ENCODE measurements at places on chromosomes 2 and 18. TPM values are rescaled to one million over a fixed set of nuclear protein-coding genes. Genes with fewer than 3 reads are reported as not detected.

GRCh38 chr2:30421026-30421603 lies 25.9 kb upstream of the LCLAT1 start:
- DNase-seq: peak; percentile 40

DNA sequence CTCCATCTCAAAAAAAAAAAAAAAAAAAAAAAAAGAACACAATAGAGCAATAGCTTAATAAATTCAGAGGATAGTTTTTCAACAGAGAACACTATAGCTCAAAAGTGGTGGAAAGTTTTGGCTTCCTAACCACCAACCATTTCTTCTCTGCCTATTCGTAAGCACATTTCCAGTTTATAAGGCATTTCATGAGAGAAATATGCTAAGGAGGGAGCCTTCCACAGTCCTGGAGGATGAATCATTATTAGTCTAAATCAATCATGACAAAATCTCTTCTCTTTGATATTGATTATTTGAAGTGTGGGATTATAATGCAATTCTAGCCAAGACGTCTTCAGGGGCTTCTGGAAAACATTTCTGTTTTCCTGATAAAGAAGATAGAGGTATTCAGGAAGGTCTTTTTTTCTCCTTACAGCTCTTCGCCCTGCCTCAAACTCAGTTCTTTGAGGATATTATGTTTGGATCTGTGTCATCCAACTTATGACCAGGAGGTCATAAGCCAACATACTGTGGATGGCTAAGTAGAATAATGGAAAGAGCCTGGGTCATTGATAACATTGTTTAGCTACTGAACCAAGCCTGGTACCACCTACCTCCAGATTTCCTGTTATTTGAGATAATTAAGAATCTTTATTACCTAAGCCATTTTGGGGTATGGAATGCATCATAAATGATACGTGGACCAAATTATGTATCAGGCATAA lies 207.3 kb downstream of the TRIB2 start:
- peak; percentile 86 for DNase-seq

- no peak for DNase-seq
These were observed 9.4 kb upstream of the NEURL3 start for GRCh38 chr2:96514521-96514920.

GRCh38 chr2:178282075-178282815 lies 87.9 kb downstream of the OSBPL6 start:
- peak; percentile 81 for DNase-seq

DNA sequence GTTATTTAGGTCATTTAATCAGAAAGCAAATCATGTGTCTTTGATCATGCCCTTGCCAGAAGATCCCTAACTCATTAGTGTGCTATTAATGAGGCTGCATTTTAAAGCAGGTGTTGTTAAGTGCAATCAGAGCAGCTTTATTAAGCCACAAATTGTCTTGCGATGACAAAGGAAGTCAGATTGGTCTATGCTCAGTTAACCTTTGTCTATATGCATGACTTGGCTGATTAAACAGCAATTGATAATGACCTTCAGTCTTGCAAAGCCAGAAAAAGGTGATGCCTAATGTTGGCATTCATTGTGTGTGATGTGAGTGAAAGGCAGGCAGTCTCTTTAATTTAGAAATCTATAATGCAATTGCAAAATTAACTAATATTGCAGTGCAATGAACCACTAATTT lies 166.9 kb downstream of the RND3 start:
- no peak for DNase-seq

- DNase-seq: no peak
These were observed 249.1 kb upstream of the RBMS1 start for GRCh38 chr2:160742667-160743066.

GRCh38 chr2:60148716-60149115 lies 404.7 kb downstream of the BCL11A start:
- no peak for DNase-seq

- DNase-seq: no peak
These were observed 14.2 kb downstream of the SPEG start for GRCh38 chr2:219448776-219449341.

DNA sequence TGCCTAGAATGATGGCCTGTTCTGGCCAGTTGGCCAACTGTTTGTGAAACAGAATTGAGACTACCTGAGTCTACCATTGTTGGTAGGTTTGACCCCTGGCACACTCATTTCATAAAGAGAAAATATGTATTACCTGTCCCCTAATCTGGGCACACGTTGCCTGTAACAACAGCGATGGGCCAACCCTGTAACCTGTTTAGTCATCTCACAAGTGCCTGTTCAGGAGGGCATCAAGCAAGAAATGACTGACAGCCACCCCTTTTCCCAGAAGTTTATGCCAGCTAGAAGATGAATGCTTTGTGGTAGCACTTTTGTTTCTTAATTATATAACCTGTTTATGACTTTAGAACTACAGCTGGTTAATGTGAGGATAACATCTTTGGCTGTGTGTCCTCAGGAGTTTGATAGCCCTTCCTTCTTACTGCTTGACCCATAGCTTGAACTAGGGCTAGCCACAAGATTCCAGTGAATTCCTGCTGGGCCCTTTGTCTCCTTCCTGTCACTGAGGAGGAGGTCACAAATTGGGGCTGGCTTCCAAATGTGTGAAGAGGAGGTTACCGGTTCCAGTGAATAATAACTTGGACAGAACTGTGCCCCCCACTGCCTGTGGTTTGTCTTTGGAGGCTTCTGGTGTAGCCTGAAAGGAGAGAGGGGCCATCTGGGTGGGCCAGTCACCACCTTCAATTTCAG lies 273.9 kb upstream of the EPAS1 start:
- no peak for DNase-seq

- no peak for DNase-seq
These were observed 34.0 kb downstream of the KANSL3 start for GRCh38 chr2:96604104-96604503.

GRCh38 chr2:72028351-72028995 lies 119.2 kb downstream of the CYP26B1 start:
- no peak for DNase-seq

DNA sequence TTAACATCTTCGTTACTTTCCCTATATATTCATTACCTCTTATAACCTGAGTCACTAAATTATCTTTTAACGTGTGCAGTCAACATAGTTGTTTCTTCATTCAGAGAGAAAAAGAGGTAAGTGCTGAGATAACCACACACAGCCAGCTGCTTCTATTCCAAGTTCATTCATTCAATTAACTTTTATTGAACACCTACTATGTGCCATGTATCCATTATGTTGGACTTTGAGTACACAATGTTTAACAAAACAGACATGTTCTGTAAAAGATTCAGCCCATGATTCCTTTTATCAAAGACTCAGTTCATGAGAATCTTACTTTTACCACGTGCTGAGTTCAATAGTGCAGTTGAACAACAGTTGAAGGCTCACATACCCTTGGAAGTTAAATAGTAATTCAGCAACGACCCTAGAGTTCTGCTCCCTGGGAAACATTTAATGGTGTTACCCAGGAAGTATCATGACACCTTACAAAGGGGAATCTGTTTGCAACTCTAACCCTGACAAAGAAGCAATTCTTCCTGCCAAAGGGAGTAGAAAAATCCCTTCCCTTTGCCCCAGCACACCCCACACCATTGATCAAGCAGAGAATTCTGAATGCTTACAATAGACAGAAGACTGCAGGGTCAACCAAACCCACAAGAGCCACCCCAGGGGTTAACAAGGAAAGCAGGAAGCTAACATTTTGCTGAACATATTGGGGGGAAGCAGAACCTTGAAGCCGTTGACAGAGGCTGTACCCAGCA lies 595.8 kb downstream of the STK39 start:
- no peak for DNase-seq

DNA sequence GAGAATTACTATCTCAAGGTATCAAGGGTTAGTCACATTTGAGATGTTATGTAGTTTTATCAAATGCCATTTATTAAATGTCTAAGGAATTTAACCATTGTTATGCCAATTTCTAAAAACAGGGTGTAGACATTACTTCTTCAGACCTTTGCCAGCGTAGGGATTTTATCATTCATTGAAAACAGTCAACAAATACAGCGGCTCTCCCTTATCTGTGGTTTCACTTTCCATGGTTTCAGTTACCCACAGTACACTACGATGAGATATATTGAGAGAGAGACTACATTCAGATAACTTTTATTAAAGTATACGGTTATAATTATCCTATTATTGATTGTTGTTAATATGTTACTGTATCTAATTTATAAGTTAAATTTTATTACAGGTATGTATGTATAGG lies 234.7 kb downstream of the TMX3 start:
- no peak for DNase-seq

GRCh38 chr2:104473546-104473945 lies 380.4 kb upstream of the POU3F3 start:
- DNase-seq: no peak

DNA sequence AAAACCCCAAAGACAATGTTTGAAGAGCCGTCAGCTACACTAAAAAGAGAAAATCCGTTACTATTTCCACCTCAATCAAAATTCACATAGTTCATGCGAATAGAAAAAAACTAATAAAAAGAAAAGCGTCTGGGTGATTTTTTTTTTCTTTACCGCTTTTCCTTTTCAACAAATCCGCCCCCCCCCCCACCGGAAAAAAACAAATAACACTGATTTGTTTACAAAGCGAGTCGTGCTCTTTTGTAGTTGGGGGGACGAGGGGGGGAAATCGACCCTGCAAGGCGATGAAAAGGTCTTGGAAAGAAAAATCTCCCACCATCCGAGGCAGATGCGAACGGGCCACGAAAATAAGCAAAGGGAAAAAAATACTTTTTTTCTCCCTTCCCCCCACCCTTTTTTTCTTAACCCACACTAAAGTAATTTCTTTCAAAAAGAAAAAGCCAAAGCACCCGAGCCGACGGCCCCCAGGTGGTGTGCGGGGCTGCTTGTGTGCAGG lies 638 bp downstream of the ZNF521 start:
- DNase-seq: peak; percentile 10

DNA sequence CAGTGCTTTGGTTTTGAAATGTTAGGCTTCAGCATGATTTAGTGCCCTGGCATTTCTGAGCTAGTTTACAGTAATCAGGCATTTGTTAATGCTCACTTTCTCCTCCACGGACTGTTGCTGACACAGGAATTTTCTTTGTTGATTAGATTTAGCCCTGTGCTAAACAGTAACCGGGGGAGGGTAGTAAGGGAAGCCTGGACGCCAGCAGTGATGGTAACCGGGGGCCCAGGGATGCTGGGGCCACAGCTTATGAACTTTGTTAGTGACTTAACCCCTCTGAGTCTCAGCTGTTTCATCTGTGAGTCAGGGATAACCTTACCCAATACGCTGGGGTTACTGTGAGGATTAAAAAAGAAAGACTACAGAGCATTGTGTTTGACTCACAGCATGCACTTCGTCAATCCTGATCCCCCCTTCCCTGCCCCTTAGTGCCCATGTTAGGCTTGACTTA lies 33.5 kb downstream of the KLHL29 start:
- DNase-seq: peak; percentile 71

DNA sequence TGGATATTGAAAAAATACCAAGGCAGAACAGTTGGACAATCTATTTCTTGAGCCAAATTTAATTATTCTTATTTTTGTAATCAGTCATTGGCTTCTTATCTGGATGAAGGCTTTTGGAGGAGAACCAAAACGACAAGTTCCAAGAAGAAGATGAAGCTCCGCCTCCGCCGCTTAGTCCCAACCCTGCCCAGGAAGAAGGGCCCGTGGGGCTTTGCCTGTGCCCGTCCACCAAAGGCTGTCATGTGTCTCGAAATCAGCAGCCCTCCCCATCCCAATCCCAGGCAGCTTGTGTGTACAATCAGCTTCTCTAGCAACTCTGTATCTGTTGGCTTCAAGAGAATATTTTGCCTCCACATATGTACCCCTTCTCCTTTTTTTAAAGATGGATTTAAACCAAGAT lies 24.6 kb downstream of the PTRHD1 start:
- DNase-seq: peak; percentile 41

GRCh38 chr2:176917-177316 lies 86.9 kb downstream of the SH3YL1 start:
- DNase-seq: no peak

DNA sequence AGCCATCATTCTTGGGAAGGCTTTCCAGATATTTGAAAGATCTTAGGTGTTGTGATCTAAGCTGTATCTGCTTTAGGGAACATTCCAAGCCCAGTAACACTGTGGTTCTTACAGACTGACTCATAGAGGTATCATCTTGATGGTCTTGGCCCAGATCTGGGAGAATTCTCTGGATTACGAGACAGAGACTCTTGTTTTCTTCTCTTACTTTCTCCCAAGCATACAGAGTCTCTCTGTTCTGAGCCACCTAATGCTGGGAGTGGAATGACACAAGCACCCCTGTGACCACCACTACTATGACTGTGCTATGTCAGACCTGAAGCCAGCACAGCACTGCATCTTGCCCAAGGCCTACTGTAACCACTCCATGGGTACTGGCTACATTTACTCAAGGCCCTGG lies 81.0 kb upstream of the EPAS1 start:
- DNase-seq: peak; percentile 61

DNA sequence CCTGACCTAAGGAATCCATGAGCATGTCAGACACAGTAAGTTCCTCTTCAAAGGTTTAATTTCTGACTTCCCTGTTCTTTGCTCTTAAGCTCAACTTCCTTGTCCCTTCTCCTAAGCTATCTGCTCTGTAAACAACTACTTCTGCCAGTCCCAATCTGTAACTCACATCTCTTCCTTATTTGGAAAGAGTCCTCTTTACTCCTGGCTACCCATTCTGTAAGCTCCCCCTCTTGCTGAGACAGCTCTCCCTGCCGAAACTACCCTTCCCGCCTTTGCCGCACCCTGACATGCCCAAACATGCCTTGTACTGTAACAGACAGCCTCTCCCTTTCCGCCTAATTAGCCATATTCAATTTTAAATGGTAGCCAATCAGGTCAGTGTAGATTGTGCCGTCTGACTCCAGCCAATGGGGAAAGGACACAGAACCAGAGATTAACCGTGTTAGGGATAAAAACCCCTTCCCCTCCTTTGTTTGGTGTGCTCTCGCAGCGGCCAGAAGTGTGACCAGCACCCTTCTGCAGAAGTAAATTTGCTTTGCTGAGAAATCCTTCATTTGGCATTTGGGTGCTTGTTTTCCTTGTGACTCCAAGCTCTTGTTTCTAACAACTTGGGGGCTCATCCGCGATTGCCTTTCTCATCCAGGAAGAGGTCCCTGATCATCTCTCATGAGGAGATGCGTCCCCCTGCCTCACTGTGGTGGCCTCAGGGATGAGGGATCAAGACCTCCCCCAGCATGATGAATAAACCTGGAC lies 49.0 kb downstream of the PIAS2 start:
- DNase-seq: no peak

- no peak for DNase-seq
These were observed 54.6 kb downstream of the CPO start for GRCh38 chr2:206993964-206994363.

DNA sequence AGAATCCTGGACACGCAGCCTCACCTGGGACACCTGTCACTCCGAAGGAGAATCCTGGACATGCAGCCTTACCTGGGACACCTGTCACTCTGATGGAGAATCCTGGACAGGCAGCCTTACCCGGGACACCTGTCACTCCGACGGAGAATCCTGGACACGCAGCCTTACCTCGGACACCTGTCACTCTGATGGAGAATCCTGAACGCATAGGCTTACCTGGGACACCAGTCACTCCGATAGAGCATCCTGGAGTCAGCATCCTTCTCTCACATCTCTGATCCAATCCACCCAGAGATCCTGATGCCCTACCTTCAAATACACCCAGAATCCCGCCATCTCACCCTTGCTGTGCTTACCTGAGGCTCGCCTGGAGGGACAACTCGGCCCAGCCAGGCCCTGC lies 154.9 kb downstream of the NDUFA10 start:
- no peak for DNase-seq

GRCh38 chr18:5709476-5710095 lies 165.8 kb upstream of the EPB41L3 start:
- no peak for DNase-seq

The CAPN13 gene
- total RNA-seq: not detected

The CPO gene
- total RNA-seq: not detected

The KCNE4 gene
- 22.2 TPM for total RNA-seq

The MYO3B gene
- 0.33 TPM for total RNA-seq

The SCYGR3 gene
- total RNA-seq: not detected

The ZNF396 gene
- 2.0 TPM for total RNA-seq

The PLEKHH2 gene
- 5.4 TPM for total RNA-seq

The HRH4 gene
- under 0.01 TPM for total RNA-seq

All from fibroblast of the aortic adventitia (primary cell).